Stimulated activated CD8-positive, alpha-beta memory T cell treated with anti-CD3 and anti-CD28 coated beads, Interleukin-15, amount 100 ng/mL, for 48 hours (primary cell): ENCODE measurements at places on chromosomes 7 and 10.

- DNase-seq = no peak
Measured at GRCh38 chr7:117023325-117023854, 70.1 kb downstream of the ST7 start.

- no peak for DNase-seq
Measured at GRCh38 chr10:8534096-8534495, 479.6 kb downstream of the GATA3 start.

DNA sequence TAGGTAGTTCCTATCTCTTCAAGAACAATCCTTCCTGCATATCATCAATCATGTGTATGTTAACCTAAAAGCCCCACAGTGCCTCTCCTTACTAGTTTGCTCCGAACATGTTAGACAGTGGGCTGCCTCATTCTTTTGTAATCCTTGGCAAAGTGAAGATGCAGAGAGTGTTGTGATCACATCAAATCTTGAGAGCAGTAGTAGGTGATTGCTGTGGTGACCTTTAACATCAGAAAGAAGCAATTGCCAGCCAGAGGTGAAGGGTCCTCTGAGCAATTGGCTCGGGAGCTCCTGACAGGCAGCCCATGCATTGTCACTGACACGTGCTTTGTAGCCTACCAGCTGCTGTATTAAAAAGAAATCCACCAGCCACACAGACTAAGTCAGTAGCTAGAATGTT lies 19.6 kb upstream of the GSTK1 start:
- DNase-seq = no peak

GRCh38 chr7:15937571-15937970 lies 251.1 kb upstream of the MEOX2 start:
- no peak for DNase-seq

- no peak for DNase-seq
Measured at GRCh38 chr10:100642295-100642994, 102.9 kb upstream of the PAX2 start.

DNA sequence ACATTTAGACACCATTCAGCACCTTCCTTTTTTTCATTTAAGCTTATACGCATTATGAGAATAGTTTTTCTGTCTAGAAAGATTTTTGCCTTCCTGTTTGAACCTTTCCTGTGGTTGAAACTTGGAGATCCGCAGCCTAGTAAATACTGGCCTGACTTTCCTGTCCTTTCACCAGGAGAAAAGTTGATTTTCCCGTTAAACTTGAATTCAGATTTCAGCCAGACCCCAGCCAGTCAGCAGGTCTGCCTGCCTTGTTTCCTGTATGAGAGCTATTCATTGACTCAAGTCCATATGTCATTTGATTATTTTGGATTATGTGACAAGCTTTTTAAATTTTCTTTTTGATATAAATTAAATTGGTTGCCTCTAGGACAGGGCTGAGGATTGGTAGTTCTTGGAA lies 71.5 kb downstream of the EVX1 start:
- no peak for DNase-seq

DNA sequence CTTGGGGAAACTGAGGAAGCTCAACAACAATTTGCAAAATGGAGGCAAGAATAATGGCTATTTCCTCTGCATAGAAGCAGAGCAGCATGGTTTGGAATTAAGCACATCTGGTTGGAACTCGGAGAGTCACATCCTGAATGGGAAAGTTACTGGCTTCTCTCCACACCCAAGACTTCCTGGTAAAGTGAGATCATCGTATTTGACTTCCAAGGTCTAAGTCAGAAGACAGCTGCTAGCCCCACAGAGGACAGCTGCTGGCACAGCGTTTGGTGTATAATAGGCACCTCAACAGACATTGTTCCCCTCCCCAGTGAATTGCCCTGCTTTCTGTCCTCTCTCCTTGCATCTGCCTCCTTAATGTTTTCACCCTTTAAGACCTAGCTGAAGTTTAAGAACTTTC lies 37.0 kb upstream of the NRF1 start:
- DNase-seq = no peak

DNA sequence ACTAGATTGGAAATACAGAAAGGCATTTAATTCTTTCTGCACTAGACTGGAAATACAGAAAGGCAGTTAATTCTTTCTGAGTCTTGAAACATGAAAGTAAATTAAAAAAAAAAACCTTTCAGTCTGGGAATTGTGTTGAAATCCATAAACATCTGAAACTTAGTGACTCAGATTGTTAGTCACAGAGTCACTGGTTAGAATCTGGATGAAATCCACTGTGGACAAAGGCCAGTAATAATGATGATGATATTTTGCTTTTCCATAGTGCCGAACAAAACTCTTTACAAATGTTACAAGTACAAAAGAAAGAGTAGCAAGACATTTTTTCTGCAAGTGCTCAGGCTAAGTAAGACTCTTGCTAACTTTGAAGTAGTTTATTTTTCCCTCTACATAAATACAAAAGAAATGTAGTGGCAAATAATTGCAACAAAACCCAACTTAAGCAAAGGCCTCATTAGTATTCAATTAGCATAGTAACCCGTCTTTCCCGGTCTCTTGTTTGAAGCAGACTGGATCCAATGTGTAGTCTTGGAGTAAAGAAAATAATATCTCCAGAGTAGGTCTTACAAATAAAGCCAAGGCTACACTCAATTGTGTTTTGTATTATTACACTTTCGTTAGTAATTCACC lies 5.8 kb upstream of the PRTFDC1 start:
- DNase-seq = no peak

GRCh38 chr10:15167411-15168290 lies 842 bp downstream of the NMT2 start:
- peak; percentile 32 for DNase-seq

- no peak for DNase-seq
Measured at GRCh38 chr7:26449175-26450165, 157.8 kb downstream of the SNX10 start.

- peak; percentile 21 for DNase-seq
Measured at GRCh38 chr7:155961241-155962190, 149.3 kb upstream of the SHH start.

- no peak for DNase-seq
Measured at GRCh38 chr7:141709749-141710148, 1.6 kb downstream of the WEE2 start.

GRCh38 chr10:543131-543530 lies 146.3 kb downstream of the DIP2C start:
- no peak for DNase-seq

GRCh38 chr10:92440578-92440977 lies 133.3 kb downstream of the IDE start:
- no peak for DNase-seq
